CD4-positive, alpha-beta T cell (primary cell): ENCODE measurements at places on chromosomes 3 and 15.

- no peak for DNase-seq
Measured at GRCh38 chr15:80106051-80106450, 46.6 kb downstream of the ZFAND6 start.

GRCh38 chr15:58475573-58476524, 44.1 kb downstream of the LIPC start:
- DNase-seq: no peak

DNA sequence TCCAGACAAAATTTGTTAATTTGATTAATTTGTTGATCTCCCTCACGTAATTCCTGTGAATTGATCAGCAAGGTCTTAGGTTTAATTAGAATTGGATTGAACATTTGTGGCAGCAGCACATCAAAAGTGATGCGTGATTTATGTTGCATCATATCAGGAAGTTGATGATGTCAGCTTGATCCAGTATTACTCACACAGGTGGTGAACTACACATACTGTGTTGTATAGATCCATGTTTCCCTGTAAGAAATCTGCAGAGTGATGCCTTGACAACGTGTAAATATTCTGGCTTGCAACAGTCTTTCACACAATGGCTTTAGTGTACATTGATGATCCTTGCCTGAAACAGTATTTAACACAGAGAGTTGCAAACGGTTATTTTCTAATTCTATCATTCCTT, 200.4 kb downstream of the ADAMTSL3 start:
- no peak for DNase-seq

- DNase-seq: no peak
Measured at GRCh38 chr3:128557531-128558280, 64.7 kb upstream of the GATA2 start.

- DNase-seq: no peak
Measured at GRCh38 chr15:61840090-61840489, 220.2 kb downstream of the VPS13C start.

GRCh38 chr15:56869573-56869972, 48.9 kb upstream of the TCF12 start:
- no peak for DNase-seq
